ENCODE measurements at places on chromosomes 3 and 15.

- DNase-seq: no peak
These were observed 469.3 kb upstream of the CDIN1 start for GRCh38 chr15:36109943-36110658.

- no peak for DNase-seq
These were observed 48.3 kb upstream of the IREB2 start for GRCh38 chr15:78389738-78390137.

DNA sequence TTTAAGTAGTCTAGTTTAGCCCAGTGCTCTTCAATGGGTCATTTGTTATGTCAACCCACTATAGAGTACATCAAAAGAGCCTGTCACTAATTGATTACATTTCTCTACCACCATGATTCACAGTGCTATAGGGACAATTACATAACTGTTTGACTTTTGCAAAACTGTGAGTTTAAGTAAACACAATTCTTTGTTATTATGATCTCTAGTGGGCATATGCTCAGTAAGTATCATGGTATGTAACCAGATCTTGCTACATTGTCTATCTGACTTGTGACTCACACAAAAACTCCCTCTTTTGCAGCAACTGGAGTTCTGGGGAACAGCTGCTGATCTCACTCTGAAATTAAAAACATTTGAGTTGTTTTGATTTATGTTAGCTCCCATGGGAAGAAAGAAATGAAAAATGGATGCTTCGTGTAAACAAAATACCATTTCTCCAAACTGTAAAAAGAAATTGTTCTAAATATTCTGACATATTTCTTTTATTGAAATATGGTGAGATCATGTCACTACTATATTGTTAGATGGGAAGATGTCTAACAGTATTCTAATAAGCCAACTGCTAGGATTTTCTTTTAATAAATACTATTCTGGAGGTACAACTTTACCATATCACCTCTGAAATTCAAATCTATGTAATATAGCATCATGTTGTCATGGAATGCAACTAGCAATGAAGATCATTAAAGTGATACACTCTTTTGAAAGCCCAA lies 470.4 kb downstream of the ROBO1 start:
- no peak for DNase-seq

- no peak for DNase-seq
These were observed 60.4 kb downstream of the UQCC5 start for GRCh38 chr3:52596658-52597265.

DNA sequence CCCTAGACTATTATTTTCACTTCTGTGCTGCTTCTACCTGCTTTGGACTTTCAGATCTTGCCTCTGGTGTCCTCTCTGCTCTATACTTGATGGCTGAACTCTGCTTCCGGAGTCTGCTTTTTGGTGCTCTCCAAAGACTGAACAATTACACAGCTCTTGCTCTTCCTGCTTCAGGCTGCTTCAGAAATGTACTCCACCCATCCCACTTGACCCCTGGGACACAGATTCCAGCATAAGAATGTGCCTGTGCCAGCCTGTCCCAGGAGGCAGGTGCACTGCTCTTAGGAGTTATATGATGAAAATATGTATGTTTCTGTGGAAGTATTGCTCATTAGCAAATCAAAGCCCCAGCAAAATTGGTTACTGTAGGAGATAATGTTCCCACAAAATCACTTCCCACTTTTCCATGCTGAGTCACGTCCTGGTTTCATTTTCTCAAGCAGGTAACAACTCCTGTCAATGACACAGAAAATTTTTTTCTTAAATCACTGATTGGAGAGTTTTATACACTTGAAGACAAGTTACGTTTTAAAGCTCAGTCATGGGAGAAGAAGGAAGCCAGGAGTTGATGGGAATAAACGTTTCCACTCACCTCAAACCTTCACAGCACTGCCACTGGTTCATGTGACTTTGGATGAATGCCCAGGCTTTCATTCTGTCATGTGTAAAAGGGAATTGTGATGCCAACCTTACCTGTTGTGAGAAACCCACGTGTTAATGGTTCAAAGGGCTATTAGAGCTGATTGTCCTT lies 239.4 kb upstream of the ZPLD1 start:
- no peak for DNase-seq

- peak; percentile 65 for DNase-seq
These were observed 31.8 kb downstream of the CCNL1 start for GRCh38 chr3:157127831-157128767.

DNA sequence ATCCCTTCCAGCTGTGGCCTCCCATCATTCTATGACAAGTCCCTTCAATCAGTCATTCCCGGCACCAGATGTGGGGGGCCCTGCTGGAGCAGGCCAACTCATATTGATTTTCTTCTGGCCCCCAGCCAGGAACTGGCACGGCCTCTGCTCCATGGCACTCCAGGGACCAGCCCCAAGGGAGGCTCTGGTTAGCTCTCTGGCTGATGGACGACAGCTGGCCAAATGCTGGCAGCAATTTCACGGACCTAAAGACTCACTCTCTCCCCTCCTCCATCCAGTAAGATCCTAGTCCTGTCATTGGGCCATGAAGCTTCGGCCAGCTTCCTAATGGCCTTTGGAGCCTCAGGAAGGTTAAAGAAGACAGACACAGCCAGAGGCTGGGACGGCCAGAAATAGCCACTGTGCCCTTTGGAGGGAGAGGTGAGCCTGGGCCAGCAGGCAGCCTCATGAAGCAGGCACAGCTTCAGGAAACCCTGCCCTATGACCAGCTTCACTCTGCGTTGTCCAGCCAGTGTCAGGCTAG lies 131.0 kb downstream of the MEX3B start:
- DNase-seq: no peak

DNA sequence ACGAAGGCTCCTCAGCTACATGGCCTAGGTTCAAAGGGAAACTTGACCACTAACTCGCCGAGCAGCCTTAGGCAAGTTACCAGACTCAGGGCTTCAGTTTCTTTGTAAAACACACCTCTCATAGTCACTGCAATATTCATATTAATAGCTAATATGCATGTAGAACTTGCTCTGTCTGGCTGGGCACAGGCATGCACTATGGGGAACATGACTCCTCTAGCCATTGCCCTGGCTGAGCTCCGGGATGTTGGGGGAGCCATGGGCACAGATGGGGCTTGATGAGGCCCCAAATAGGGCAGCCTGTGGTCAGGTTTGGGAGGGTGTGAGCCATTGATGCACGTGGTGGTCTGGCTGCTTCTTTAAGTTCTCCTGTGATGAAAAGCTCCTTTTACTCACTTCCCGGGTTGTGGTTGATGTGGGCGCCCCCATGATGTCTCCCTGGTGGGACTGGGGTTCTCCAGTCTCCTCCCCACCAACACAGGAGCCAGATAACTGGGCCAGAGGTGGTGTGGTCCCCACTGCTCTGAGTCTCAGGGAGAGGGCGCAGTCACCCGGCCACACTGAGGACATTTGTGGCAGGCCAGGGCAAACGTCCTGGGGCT lies 29.4 kb upstream of the DUSP7 start:
- DNase-seq: no peak

GRCh38 chr15:79593119-79593869 lies 161.2 kb downstream of the MINAR1 start:
- DNase-seq: no peak

GRCh38 chr15:63576441-63576840 lies 20.7 kb upstream of the FBXL22 start:
- DNase-seq: no peak

- no peak for DNase-seq
These were observed 367.5 kb downstream of the PTPRG start for GRCh38 chr3:61928776-61929314.

- no peak for DNase-seq
These were observed 2.0 kb upstream of the CLDN16 start for GRCh38 chr3:190385731-190386688.

DNA sequence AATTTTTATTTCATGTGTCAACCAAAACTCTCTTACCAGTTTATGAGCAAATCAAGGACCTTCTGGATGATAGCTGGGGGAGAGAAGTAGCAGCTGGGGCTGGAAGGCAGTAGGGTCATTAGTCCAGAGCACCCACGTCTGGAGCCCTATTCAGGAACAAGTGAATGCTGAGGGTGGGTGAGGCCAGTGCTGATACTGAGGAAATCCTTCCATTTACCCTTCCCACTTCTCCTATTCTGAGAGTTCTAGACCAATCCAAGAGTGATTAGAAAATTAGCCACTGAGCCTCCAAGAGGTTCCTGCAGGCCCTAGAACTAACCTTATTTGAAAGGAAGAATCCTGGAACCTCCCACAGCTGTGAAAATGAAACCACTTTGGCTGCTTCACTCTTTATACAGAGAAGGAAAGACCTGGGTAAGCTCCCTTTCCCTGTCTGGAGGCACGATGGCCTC lies 46.2 kb upstream of the VILL start:
- DNase-seq: no peak

GRCh38 chr3:183826448-183827250 lies 1.3 kb upstream of the MAP6D1 start:
- no peak for DNase-seq
